ENCODE measurements at places on chromosomes 7 and 10.

DNA sequence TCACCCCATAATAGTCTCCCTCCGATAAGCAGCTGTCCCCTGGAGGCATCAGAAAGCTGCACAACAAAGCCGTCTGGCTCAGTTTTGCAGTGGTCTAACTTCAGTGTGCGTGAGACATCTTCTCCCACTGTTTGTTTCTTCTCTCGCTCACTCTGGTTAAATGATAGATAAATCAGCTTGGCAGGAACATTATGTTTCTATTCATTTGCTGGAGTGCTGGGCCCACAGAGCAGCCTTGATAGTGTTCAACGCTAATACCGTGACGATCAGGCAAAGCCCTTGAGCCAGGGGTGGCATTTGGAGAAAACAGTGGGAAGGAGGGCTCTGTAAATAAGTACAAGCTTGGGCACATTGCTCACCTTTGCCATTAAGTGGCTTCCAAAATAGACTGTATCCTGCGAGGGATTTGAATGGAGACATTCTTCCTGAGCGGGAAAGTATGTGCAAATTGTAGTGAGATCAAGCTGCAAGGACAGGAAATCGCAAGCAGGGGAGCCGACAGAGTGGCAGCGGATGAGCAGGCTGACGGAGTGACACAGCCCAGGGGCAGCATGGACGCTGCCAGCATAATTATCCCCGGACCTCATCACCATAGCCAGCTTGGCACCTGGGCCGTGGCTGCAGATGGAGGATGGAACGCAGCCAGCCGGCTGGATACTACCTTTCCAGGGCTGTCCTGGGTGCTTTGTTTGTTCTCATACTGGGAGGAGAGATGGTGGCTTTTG, 256.8 kb upstream of the FZD8 start:
- DNase-seq, result no peak

GRCh38 chr7:145928937-145929336, 187.7 kb upstream of the CNTNAP2 start:
- no peak for DNase-seq

GRCh38 chr7:35623381-35623780, 71.6 kb downstream of the HERPUD2 start:
- no peak for DNase-seq

DNA sequence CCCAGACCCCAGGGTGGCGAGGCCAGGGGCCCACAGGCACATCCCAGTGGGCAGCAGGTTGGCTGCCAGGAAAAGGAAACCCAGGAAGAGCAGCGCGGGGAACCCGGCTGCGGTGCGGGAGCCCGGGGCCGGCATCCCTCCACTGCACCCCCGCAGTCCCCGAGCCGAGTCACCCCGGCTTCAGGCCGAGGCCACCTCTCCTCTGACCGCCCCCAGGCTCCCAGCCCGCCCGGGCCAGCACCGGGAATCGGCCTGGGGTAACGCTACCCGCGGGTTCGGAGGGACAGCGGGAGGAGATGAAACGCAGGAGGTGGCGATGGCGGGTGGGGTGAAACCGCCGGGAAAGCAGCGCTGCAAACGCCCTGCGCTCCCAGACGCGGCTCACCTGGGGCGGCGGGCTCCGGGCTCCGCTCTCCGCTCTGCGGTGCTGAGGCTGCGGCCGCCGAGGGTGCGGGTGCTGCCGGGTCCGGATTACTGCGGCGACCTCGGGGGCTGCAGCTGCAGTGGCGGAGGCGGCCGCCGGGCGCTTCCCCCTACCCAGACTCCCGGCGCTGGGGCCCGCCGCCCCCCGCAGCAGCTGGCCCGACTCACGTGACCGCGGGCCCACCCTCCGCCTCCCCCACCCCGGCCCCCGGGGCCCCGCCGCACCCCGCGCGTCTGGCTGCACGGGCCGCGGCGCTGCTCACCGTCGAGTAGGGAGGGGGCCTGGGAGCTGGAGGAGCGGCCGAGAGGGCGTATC, at the start of gene SCRN1:
SCRN1 (minus strand) TSS at position 545 of the 739 bp plus-strand sequence. CDS start 20,734 bp downstream, outside the sequence.
- peak; percentile 50 for DNase-seq

GRCh38 chr10:38094927-38095574, 914 bp downstream of the ZNF37A start:
- DNase-seq, result peak; percentile 27

GRCh38 chr10:108562105-108562504, 1361.2 kb downstream of the XPNPEP1 start:
- no peak for DNase-seq

DNA sequence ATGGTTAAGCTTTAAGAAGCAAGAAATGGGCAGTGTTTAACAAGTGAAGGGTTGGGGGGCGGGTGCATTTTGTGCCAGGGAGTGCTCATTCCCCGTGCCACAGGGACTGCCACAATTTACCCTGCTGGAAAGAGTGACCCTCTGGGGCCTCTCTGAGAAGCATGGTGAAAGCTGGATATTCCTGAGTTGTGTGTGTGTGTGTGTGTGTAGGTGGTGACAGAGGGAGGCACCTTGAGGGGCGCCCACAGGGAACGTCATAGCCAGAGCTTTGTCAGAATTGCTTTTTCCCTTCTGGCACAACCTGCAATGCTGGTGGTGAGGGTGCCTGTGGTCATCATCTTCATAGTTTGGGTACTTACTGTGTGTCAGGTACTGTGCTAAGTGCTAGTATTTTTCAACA, 2.5 kb upstream of the WDR86 start:
- no peak for DNase-seq

DNA sequence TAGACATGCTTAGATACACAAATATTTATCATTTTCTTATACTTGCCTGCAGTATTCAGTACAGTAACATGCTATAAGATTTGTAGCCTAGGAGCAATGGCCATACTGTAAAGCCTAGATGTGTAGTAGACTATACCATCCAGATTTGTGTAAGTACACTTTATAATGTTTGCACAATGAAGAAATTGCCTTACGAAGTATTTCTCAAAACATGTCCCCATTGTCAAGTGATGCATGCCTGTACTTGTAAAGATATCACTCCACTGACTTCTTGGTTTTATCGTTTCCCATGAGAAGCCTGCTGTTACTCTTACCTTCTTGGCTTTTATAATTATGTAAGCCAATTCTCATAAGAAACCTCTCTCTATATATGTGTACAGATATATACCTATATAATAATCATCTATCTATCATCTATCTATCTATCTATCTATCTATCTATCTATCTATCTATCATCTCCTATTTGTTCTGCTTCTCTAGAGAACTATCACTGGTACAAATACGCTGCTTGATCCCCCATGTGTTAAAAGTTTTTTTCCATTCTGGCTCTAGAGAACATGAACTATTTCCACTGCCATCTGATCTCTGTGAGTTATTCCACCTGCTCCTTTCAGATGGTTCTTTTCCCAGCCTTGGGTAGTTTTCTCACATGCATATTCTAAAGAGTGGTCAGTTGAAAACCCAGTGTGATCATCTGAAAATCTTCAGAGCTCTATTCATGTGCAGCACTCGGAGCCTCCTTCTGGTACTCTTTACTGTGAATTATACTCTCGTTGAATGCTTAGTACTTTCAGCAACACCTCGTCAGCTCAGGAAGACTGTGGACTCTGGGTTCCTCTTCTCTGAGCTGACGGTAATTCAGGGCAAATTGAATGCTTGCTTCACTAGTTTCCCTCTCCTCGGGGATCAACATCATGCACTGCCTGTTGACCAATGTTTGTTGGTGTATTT, 14.5 kb upstream of the VCL start:
- DNase-seq, result no peak

GRCh38 chr7:20399521-20399920, 68.8 kb downstream of the ITGB8 start:
- DNase-seq, result no peak

DNA sequence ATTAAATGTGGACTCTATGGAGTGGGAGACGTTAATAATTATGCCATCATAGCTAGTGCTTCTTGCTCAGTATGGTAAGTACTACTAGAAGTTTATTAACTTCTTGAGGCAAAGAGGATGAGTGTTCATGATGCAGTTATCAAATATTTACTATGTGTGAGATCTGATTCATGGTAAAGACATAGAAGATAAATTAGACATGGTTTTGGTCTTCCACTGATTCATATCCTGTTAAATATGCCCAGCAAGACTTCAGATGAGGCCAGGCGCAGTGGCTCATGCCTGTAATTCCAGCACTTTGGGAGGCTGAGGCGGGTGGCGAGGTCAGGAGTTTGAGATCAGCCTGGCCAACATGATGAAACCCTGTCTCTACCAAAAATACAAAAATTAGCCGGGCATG, 547.1 kb upstream of the ANKRD30A start:
- DNase-seq, result no peak

- no peak for DNase-seq
Measured at GRCh38 chr10:72598769-72599701, 26.8 kb downstream of the MICU1 start.

DNA sequence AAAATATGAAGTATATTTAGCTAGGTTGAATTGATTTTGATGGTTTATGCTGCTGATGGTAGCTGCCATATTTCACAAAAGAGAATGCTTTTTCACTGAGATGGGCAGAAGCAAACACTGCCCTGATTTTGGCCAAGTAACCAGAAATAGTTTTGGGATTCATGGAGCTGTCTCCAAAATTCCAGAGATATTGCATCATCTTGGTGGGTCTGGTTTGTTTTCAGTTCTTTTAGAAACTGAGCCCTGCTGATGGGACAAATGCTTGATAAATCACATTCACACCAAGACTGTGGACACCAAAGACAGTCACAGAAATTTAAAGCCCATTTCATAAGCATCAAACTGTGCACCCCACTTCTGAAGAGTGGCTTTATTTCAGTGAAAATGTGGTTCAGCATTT, 140.5 kb downstream of the BICC1 start:
- DNase-seq, result no peak

DNA sequence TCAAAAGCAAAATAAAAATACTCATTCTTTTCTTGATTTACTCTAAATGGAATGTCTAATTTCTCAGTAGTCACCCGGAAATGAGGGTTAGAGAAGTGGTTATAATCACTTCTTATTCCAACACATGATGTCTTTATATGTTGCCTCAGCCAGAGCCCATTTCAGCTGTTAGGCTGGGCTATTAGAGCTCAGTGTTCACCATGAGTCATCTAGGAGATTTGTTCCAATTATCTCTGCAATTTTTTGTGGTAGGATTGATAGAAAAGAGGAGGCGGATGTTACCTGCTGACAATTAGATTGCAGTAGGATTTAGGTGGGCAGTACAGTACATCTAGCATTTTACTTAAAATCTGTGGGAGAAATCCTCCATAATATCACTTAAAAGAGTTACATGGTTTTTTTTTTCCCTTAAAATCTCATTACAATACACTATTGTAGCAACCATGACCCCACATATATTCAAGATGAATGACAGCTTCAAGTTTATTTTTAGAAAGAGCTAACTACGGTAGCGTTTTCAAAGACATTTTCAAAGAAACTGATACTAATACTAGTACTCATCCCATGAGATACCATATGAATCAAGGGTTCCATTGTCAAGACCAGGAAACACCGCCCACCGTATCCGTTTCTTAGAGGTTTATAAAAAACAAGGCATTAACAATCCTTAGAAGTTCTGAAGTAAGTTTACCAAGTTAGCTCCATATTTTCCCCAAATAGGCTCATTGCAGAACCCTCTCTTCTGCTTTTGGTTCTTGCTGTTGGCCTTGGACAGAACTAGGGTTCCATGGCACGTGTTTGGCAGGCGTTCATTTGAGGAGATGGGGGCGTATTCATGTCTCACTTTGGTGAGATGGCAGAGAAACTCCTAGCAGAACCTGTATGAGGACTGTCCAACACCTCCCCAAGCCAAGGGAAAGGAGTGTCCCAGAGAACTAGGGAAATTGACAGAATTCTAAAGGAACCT, 10.4 kb downstream of the CPA2 start:
- no peak for DNase-seq

GRCh38 chr7:6271060-6271658, 1.3 kb downstream of the CYTH3 start:
- peak; percentile 62 for DNase-seq

GRCh38 chr10:125152450-125153368, 7.7 kb downstream of the CTBP2 start:
- DNase-seq, result peak; percentile 63

DNA sequence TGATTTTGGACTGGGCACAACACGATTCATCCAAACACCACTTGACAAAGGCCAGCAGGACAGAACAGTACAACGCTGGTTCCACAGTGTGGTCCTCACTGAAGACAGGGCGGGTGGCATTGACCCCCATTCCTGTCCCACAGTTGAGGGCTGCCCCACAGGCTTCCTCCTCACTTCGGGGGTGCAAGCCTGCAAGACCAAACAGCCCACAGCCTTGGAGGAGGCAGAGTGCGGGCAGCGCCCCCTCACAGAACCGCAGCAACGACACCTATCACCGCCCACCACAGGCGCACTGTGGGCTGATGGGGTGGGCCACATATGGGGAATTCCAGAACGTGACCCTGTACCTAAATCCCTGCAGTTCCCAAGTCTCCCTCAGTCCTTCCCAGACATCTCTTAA, 70.6 kb downstream of the PTPRN2 start:
- DNase-seq, result no peak

- no peak for DNase-seq
Measured at GRCh38 chr7:127865466-127865865, 165.8 kb downstream of the LRRC4 start.

GRCh38 chr10:88759366-88760101, at the start of gene LIPN:
LIPN (plus strand) TSS chr10:88760020; CDS start chr10:88761406, 1,386 bp downstream.
- no peak for DNase-seq

- DNase-seq, result no peak
Measured at GRCh38 chr10:110461088-110461487, 36.6 kb upstream of the DUSP5 start.

GRCh38 chr10:59082249-59082648, 94.2 kb upstream of the PHYHIPL start:
- DNase-seq, result no peak

- DNase-seq, result no peak
Measured at GRCh38 chr7:43942250-43942649, 16.0 kb downstream of the UBE2D4 start.

DNA sequence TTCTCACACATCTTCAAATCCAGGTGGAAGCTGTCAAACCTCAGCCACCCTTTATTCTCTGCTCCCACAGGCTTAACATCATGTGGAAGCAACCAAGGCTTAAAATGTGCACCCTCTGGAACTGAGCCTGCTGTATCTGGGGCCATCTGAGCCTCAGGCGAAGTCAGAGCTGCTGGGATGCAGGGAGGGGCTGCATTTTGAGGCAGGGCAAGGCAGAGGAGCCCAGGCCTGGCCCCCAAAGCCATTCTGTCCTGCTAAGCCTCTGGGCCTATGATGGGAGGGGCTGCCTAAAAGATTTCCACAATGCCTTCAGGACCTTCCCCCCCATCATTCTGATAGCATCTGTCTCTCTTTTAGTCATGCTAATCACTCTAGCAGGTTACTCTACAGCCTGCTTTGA, 51.7 kb upstream of the COBL start:
- no peak for DNase-seq

Data from hypothalamus (tissue), 51 donors.